ENCODE measurements at places on chromosomes 13 and 19.

- DNase-seq, result no peak
Measured at GRCh38 chr19:35777086-35777841, 1.9 kb downstream of the ARHGAP33 start.

GRCh38 chr19:17953869-17954268 is 13.0 kb upstream of the KCNN1 start:
- DNase-seq, result no peak

DNA sequence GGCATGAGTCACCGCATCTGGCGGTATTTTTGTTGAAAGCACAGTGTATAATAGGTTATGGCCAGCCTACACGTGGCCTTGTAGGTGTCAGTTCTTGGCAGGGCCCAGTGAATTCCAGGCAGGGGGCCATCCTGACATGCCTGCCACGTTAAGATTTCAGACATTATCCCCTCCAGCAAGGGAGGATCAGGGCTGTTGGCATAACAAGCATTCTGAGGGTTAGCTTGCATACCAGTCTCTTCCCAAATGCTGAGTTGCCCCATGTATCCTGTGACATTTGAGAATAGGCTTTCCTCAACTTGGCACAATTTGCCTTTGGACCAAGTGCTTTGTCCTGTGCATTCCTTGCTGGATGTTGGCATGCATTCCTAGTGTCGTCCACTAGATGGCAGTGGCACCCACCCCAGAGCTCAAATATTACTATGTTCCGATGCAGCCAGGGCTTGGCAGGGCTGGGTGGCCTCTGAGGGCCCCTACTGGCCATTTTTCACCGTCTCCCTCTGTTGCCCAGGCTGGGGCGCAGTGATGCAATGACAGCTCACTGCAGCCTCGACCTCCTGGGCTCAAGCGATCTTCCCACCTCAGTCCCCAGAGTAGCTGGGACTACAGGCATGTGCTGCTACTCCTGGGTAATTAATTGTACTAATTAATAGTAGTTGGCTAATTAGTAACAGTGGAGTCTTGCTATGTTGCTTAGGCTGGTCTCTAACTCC is 31.2 kb downstream of the NLRP12 start:
- peak; percentile 55 for DNase-seq

GRCh38 chr13:101785858-101786257 is 333.4 kb downstream of the ITGBL1 start:
- no peak for DNase-seq

DNA sequence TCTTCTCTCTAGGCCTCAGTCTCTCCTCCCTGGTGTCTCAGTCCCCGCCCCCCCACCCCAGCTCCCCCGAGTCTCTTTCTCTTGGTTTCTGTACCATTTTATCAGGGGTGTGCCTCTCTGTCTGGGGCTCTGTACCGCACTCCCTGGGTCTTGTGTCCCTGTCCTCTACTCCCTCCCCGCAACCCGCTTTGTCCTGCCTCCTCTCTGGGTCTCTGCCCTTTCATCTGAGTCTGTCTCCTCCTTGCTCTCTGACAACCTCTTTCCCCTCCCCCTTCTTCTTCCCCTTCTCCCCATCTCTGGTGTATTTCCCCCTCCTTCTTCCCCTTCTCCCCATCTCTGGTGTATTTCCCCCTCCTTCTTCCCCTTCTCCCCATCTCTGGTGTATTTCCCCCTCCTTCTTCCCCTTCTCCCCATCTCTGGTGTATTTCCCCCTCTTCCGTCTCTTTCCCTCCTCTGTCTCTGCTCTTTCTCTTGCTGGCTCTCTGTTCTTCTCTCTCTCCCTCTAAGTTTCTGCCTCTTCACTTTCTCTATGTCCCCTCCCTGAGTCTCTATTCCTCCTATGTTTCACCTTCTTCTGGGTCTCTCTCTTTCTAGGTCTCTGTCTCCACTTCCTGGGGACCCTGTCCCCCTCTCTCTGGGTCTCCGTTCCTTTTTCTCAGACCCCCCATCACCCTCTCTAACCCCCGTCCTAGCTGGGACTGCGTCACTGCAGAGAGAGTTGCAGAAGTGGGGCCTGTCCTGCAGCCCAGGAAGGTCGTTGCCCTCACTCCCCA is 2.2 kb upstream of the KCNC3 start:
- no peak for DNase-seq

- no peak for DNase-seq
Measured at GRCh38 chr19:45967246-45967645, 6.4 kb downstream of the NOVA2 start.

DNA sequence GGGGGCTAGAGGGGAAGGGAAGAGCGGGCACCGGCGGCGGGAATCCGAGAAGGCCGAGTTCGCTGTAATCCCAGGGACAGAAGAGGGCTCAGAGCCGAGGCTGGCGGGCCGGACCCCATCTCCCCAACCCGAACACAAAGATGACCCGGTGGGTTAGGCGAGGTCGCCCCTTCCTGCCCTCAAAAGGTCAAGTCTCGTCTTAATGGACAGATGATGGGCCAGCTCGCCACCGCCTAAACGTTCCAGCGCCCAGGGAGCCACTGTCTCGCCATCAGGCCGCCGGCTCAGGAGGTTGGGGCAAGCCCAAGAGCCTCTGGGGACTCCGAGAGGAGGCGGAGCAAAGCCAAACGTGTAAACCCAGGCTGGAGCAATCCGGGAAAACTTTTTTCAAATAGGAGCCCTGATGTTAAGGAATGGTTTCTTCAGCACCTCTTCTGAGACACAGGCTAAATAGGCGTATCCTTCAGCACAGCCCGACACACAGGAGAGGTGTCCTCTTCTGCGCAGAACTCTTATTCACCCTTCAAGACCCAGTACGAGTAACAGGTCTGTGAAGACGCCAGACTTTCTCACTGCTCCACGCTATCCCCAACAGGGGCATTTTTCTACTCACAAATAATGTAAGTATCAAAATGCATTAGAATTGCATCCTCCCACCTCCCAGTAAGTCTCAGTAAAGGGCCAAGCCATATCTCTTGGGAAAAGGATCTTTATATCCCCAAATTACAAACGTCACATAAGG is 6.3 kb upstream of the POU4F1 start:
- no peak for DNase-seq

GRCh38 chr19:34145741-34146202 is 26.5 kb upstream of the LSM14A start:
- peak; percentile 12 for DNase-seq

DNA sequence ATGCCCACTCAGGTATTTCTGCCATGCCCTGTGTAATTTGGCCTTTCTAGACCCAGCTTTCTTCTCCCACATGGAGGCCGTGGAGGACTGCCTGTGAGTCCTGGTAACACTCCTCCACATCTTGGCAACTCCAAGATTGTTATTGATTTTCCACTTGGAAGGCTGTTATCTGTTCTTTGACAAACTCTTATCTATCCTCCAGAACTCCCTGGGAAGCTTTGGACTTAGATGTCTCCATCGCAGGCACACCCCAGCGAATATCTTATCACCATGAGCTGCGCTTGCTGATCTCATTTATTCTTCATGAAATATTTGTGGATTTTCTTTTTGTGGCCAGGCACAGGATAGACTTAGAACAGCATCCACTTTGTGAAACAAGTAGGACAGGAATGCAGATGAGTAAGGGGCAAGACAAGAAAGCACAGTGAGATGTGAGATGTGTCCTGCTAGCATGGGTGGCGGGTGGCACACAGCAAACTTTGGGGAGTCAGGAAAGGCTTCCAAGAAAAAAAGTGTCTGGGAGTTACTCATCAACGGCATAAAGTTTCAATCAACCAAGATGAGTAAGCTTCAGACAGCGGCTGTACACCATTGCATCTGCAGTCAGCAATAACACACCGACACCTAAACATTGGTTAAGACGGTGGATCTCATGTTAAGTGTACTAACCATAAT is 84.5 kb upstream of the IRS2 start:
- no peak for DNase-seq

DNA sequence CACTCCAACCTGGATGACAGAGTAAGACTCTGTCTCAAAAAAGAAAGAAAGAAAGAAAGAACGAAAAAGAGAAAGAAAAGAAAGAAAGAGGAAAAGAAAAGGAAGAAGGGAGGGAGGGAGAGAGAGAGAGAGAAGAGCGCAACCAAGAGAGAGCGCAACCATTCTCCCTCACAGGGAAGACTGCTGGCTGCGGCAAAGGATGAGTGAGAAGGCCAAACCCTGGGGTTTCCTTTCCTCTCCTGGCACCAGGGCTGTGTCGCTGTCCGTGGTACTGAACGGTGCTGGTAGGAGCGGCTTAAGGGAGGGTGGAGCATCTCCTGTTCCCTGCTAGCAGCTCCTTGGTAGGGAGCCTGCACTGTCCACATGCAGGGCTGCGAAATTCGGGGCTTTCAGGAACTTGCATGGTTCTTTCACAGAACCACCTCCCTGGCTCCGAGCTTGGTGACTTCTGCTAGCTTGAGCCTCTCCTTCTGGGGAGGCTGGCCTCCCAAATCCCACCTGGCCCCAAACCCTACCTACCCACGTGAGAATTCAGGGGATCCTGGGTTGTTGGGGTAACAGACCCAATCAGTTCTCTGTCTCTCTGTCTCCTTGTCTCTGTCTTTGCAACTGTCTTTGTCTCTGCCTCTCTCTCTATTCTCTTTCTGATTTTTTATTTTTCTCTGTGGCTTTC is 51.1 kb upstream of the ZNRF4 start:
- DNase-seq, result peak; percentile 10

GRCh38 chr13:114228176-114228575 is 6.5 kb upstream of the CDC16 start:
- no peak for DNase-seq

DNA sequence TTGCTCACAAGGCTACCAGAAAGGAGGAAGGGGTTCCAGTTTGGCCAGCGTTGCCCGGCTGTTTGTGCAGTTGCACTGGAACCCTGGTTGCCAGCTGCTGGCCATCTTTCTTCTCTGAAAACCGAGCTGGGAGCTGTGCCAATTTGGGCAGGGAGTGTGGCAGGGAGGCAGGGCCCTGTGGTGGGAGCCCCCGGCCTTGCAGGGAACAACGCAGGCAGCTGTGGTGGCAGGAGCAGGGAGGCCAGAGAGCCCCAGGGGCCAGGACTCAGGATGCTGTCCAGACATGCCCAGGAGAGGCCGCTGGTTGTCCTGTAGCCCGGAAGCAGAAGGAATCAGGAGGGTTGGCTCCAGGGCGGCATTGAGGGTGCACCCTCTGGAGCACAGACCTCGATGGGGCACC is 4.8 kb downstream of the KMT5C start:
- no peak for DNase-seq
